PC-3 (cell line): ENCODE measurements at places on chromosomes 13 and 19.
A peak's percentile ranks its signal among the peaks of the same experiment; 100 is the strongest.

DNA sequence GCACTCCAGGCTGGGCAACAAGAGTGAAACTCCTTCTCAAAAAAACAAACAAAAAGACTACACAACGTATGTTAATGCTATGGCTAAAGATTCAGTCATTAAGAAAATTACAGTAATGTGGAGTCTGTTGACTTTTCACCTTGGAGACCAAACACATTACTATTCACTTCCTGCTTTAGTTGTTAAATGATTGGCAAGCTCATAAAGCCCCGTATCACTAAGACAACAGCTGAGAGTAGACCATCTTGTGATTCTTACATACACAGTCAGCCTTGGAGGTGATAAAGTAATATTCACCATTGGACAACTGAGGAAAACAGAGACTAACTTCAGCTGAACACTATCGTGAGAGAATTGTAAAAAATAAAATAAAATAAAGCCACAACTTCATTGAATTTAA lies 86.5 kb downstream of the KCTD12 start:
- DNase-seq: peak; percentile 32

GRCh38 chr19:37513397-37513796 lies 6.7 kb downstream of the ZNF793 start:
- no peak for DNase-seq

- no peak for DNase-seq
Measured at GRCh38 chr19:50394017-50394416, 9.9 kb downstream of the POLD1 start.

GRCh38 chr19:24141612-24142011 lies 54.6 kb downstream of the ZNF254 start:
- DNase-seq: no peak

DNA sequence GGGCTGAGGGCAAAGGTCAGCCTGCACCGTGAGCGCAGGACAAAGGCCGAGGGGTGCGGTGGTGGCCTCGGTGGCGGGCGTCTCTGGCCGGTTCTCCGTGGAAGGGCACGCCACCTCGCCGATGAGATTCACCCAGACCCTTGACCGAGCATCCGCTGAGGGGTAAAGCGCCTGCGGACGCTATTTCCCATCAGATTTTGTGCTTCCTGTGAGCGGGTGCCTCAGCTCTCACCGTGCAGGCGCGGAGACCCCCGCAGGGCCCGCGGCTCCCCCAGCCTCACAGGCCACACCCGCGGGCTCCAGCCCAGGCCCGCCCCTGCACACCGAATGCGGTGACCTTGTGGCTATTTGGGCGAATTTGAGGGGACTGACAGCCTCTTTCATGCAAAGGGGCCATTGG lies 348.0 kb downstream of the TEX29 start:
- no peak for DNase-seq

- no peak for DNase-seq
Measured at GRCh38 chr13:48457578-48458242, 44.8 kb upstream of the LPAR6 start.

DNA sequence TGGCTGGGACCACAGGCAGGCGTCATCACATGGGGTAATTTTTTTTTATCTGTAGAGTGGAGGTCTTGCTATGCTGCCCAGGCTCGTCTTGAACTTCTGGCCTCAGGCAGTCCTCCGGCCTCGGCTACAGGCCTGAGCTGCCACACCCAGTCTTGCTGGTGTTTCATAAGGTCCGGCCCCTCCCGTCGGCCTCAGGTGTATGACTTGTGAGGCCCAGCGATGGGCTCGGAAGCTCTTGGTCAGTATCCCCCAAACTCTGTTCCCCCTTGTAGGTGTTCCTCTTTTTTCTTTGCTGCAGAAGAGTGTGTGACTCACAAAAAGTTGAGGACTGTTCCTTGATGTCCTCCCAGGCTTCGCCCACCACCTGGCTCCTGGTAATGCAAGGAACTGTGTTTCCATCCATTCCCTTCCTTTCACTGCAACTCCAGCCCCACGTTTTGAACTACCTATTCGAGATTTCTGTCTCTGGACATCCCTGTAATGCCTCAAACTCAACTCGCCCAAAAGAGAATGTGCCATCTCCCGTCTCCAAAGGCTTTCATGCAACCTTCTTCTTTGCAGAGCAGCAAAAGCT lies 5.0 kb downstream of the USF2 start:
- DNase-seq: no peak

DNA sequence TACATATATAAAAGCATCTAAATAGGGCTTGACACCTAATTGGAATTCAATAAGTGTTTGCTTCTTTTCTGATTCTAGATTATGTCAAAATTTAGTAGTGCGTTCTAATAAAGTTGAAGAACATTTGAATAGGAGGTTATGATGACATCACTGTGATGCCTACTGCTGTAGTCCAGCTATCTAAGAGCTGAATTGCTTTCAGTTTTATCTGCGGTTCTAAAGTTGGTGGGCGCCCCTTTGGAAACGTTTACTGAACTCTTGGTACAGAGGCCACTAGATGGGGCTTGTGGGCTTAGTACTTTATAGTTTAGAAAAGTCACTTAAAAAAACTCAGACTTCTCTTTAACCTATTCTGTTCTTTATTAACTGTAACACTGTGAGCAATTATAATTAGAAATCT lies 776.9 kb downstream of the GPC5 start:
- peak; percentile 43 for DNase-seq

DNA sequence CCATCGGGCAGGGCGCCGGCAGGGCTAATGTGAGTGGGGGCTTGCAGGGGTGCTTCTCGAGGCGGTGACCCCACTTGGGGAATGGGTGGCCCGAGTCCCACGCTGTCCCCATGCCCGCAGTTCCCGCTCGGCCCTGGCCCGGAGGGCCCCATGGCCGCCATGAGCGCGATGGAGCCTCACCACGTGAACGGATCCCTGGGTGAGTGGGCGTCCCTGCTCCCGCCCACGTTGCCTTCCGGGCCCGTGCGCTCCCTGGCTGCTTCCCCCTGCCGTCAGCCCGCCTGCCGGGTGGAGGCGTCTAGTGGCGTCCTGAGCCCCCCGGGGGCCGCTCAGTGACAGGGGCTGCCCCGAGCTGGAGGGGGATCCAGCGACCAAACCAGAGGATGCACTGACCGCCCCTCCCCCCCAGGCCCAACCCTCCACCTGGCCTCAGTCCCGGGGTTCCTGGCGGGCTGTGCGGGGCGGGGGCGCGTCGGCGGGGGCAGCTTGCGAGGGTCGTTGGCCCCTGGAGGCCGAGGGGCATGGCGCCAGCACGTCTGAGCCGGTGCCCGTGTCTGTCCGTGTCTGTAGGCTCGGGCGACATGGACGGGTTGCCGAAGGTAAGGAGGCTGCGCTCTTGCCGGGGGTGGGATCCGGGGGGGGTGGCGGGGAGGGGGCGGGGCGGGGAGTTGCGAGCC lies 4.8 kb downstream of the ISYNA1 start:
- no peak for DNase-seq

DNA sequence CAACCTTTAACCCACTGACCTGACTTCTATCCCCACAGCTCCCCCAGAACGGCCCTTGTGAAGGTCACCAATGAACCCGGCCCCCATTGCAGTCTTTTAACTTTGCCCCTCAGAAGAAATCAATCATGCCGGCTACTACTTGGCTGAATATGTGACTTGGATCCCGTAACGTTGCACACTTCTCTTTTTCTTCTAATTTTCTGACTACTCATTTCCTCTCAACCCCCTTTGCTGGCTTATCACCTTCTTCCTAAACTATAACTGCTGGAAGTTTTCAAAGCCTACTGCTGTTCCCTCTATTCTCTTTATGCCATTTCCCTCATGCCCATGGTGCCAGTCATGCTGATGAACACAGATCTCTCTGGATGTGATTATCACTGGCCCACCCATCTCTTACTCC lies 367.6 kb downstream of the DNAJC15 start:
- no peak for DNase-seq

DNA sequence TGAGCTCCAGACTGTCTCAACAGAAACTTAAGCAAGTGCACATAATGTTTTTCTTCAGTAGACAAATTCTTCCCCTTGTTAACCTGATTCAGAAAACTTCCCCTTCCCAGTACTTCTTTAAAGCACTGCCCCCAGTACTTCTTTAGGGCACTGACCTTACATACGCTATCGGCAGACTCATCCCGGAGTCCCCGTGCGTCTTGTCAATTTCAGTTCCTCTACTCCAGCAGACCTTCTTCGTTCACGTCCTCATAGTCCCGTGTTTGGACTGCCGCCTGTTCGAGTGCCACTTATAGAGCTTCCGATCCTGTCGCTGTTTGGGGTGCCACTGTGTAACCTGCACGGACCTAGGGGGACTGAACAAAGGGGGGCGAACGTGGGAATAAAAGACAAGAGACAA lies 29.0 kb downstream of the ZNF627 start:
- DNase-seq: no peak

DNA sequence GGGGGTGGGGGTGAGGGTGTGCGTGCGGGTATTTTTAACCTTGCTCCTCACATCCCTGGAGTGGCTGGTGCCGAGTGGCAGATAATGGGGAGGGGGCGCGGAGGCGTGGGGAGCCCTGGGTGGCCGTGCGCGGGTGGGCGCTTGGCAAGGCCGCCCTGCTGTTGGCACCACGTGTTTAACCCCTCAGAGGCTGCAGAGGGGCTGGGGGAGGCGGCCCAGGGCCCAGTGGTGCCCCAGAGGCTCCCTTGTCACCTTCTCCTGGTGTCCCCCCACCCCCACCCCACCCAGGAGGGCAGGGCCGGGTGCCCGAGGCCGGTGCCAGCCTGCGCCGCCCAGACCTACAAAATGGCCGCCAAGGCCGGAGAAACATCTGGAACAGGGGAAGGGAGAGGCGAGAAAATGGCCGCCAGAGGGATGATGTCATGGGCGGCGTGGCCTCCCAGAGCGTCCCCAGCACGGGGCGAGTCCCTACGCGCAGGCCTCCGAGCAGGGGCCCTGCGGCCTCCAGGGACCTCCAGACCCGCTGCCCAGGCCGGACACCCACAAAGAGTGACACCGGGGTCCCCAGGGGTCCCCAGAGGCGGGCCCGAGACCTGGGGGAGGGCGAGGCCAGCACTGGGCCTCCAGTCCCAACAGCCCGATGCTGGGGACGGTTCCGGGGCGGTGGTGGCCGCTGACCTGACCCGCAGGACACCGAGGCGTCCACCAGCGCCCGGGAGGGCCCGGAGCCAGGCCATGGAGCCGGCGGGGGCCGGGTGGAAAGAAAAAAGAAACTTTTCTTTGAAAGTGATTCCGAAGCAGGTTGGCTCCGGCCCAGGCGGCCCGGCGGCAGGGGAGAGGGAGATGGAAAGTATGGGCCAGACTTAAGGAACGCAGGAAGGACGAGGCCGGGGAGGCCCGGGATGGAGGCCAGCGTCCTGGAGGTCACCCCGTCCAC lies 38.2 kb downstream of the NFIC start:
- DNase-seq: no peak

GRCh38 chr13:94928127-94928775 lies 215.9 kb upstream of the SOX21 start:
- DNase-seq: no peak

GRCh38 chr13:100387416-100387815 lies 201.2 kb downstream of the GGACT start:
- no peak for DNase-seq

- DNase-seq: no peak
Measured at GRCh38 chr19:56291867-56292266, 19.3 kb downstream of the EDDM13 start.

DNA sequence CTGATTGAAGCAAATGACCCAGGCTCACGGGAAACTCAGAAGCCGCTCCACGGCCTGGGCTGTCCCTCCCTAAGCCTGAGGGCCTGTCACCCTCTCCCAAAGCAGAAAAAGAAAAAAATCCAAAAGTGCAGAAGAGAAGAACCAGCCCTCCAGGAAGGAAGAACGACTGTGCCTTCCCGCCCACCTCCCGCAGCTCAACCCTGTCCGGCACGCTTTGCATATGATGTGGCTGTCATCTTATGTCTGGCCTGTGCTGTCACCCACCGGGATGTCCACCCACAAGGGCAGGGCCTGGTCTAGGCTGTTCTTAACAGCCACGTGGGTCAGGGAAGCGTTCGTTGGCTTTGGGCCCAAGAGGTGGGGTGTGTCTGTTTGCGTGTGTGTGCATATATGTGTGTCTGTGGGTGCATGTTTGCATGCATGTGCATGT lies 13.7 kb downstream of the ZBTB7A start:
- DNase-seq: peak; percentile 23

DNA sequence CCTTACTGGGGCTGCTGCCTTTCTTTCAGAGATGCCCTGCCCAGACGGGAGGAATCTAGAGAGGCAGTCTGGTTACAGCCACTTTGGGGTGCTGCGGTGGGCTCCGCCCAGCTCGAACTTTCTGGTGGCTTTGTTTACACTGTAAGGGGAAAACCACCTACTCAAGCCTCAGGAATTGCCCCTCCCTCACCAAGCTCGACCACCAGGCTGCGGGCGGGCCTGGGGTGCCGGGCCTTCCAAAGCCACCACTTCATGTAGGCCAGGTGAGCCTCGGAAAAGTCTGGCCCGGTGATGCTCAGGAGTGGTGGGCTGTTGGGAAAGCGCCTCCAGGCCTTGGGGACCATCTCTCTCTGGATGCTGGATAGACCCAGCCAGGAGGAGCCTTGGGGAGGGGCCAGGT lies 218.6 kb downstream of the MTUS2 start:
- no peak for DNase-seq

GRCh38 chr13:31848621-31849020 lies 109.3 kb downstream of the RXFP2 start:
- no peak for DNase-seq
